NCI-H1694 (cell line): ENCODE measurements at places on chromosomes 4 and X.

- no peak for DNase-seq
These were observed 987.2 kb downstream of the PDHA2 start for GRCh38 chr4:96827086-96827485.

DNA sequence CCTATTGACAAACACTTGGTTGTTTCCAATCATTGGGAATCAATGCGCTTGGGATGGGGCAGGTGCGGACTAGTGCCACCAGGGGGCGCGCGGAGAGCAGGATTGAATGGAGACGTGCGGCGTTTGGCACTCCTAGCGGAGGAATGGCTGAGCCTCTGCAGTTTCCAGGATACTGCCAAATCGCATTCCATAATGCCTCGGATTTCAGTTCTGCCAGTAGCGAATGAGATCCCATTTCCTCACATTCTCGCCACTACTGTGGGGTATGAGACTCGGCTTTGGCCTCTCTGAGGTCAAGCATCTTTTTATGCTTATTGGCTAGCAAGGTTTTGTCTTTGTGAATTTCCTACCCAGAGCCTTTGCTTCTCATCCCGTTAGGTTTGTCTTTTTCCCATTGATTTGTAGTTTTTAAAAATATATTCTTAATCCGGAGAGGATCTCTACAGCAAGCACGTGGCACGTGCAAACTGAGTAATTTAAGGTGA is 28.7 kb downstream of the CLDN34 start:
- DNase-seq, result peak; percentile 27

DNA sequence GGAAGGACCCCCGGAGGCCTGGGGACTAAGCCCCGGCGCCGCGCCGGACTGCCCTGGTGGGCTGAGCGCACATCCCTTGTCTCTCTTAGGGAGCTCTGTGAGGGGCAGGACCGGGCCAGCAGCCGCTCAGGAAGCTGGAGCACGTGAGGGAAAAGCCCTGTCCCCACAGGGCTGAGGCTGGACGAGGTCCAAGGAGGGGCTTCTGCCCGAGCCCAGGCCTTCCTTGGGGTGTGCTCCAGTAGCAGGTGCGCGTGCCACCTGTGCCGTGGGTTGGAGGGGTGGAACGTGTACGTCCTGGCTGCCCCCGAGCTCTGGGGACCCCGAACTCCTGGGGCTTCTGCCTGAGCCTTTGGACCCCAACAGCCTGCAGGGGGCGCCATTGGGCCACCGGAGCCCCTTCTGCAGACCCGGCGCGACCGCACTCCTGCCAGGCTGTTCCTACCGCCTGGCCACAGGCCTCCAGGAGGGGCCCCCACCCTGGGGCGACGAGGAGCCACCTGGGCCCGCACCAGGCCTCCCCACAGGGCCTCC is 27.2 kb downstream of the TACC3 start:
- DNase-seq, result peak; percentile 56

DNA sequence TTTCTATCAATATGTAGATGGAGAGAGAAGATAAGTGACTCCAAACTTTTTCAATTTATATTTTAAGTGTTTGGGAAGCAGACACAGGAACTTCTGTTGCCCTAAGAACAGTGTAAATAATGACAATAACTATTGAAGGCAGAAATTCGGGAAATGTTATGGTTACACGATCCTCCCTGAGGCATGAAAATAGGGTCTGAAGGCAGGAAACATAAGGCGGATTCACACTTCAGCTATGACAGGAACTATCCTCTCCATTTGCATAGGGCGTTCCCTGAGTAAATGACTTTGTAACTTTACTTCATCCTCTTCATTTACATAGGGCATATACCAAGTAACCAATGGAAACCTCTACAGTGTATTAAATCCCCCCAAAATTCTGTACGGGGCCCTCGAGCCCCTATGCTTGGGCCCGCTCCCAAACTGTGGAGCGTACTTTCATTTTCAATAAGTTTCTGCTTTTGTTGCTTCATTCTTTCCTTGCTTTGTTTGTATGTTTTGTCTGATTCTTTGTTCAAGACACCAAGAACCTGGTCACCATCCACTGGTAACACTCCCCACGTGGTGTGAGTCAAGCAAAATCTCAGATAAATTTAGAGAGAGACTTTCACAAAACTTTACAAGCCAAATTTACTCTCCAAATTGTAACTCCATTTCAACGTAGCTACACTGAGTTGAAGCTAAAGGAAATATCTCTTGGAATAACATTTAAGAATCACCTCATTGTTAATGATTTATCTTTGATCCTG is 2504.3 kb downstream of the ARAP2 start:
- no peak for DNase-seq

- no peak for DNase-seq
These were observed 1.7 kb downstream of the WDR45 start for GRCh38 chrX:49077941-49078340.

- DNase-seq, result no peak
These were observed 64.6 kb downstream of the REELD1 start for GRCh38 chr4:146278986-146279385.

DNA sequence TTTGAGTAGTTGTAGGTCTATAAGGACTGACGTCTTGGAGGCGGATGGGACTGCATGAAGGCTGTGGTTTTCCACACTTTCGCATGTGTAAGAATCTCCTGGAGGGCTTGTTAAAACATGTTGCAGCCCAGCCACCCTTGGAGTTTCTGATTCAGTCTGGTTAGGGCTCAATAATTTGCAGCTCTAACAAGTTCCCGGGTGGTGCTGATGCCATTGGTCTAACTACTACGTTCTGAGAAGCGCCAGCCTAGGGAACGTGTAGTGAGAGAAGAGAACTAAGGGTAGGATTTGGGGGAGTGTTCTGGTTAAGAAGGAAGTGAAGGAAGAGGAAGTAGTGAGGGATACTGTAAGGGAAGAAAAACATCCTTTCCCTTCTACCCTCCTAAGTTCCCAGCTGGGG is 138.9 kb downstream of the LARP7 start:
- no peak for DNase-seq

- no peak for DNase-seq
These were observed 2.7 kb downstream of the SPON2 start for GRCh38 chr4:1169691-1170096.

DNA sequence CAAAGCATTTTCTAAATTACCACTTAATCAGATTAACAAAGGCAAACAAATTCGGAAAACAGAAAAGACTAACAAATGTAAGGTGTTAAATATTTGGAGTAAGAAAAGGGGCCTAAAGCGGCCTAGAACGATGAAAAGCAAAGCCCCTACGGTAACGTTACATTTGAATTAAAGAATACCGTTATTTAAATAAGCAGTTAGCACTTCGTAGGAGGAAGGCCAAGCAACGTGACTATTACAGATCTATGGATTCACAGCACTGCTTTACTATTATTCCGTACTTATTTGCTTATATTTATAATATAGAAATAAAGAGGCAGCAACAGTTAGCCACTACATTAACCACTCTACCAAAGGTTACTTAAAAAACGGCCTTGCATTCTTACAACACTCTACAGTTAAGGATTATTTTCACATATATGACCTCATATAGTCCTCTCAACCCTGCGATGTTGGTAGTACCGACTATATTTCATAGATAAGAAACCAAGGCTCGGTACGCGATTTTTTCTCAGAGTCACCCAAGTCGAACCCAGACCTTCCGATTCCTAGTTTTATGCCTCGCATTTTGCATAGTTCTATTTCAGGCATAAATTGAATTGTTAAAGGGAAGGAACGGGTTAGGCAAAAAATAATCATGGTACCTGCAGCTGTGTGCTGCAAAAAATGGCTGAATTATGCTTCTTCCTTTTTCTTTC is 2.9 kb downstream of the KLHL15 start:
- no peak for DNase-seq

GRCh38 chrX:68163441-68163840 is 269.9 kb downstream of the OPHN1 start:
- no peak for DNase-seq

DNA sequence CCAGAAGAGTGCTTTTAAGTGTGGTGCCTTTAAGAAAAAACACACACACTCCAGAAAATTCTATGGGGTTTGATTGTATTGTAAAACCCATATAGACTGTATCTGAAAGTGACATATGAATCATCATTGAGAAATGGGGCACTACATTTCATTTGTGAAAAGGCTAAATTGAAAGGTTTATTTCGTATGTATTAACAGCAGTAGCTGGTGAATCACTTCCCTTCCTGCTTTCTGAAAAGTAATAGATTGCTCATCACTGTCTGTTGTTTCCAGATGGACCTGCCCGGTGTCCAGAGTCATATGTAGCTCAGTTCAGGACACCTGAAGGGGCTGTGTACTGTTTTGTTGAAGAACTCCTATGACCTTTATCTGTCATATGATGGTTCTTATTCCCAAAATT is 28.1 kb upstream of the HPRT1 start:
- DNase-seq, result no peak

DNA sequence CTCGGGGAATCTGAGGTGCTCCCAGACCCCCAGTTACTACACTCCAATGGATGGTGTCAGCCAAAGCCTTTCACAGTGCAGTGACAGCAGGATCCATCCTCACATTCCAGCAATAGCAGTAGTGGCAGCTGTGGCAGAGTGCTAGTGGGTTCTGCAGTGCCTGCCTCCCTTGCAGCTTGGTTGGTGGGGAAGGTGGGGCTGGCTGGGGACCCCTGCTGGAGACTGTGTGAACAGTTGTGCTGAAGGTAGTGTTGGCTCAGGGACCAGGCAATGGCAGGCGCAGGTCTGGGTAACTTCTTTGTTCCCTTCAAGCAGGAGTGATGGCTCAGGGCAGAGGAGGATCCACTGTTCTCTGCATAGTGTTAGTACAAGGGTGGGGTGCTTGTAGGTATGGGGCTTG is 343.7 kb upstream of the TRAM1L1 start:
- no peak for DNase-seq

DNA sequence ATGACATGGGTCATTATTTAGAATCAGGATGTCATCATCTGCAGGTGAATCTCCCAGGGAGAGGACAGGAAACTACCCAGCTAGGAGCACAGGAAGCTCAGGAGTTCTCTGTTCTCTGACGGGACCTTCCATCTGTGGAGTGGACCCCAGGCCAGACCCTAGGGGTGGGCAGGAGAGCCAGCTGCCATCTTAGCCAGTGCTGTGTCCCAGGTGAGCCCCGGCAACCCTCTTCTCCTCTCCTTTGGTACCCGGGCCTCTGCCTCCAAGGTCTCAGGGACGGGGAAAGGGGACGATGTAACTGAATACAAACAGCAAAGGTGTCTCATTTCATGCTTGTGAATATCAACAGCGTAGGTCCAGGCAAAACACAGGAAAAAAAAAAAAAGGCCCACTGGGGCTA is 48.5 kb downstream of the C4orf50 start:
- DNase-seq, result no peak

GRCh38 chr4:163590103-163590502 is 95.6 kb downstream of the TMA16 start:
- no peak for DNase-seq
